ENCODE measurements at places on chromosomes 5 and 9. TPM values are rescaled to one million over a fixed set of nuclear protein-coding genes. Genes with fewer than 3 reads are reported as not detected.

Gene PDLIM7
- total RNA-seq: 55.1 TPM

DNA sequence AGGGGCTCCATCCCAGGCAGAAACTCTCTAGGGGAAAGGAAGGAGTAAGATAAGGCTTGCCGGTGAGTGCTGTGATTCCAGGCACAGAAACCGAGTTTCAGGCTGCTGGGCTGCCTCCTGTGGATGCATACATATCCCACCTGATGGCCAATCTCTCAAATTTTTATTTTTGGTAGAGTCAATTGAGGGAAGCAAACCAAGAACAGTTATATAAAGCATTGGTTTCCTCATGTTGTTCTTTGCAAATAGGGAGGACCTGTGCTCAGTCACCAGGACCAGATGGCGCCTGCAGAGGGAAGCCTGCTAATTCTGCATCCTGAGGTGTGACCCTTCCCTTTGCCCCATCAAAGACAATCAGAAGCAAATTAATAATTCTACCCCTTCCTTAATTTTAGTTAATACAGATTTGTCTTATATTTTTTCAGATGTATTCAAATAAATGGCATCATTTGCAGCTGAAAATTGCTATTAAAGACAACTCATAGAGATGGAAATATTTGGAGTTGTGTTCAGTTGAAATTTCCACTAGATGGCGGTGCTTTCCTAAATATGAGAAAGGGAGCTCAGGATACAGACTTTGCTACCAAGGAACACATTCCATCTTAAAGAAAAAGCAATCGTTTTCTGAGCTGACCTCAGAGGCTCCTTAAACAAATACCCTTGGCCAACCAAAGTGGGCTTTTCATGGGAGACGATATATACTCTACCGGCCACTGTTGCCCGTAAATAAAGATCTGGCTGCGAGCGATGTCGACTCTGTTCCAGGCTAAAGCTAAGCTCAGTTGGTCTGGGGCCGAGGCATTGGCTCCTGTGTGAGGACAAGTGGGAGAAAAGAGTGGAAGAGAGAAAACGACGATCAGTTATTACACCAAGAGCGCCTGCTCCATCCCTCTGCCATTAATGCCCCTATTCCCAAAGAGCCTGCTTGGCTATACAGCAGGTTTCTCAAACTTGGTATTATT is 225.7 kb upstream of the KLF9 start:
- DNase-seq: no peak

- no peak for DNase-seq
Observed at GRCh38 chr9:27272103-27272502, 24.8 kb downstream of the EQTN start.

DNA sequence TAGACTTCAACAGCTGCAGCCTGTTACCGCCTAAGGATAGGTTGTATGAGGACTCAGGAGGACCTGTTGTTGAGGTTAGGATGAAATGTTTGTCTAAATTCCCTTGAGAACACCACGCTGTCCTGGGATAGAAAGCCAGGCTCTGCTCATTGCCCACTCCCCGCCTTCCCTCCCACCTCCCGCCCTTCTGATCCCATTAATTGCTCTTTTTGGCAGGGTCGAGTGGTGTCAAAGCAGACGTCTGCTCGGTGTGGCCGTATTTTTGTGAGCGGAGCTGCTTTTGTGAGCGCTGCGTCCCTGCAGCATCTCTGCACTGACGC is 62.3 kb downstream of the SPATA31C2 start:
- no peak for DNase-seq

Gene HAVCR1
- 3.7 TPM for total RNA-seq

Gene SLC25A2
- 0.38 TPM for total RNA-seq

GRCh38 chr9:121153642-121154041 is 48.0 kb downstream of the RAB14 start:
- DNase-seq: no peak

Gene ZBTB26
- total RNA-seq: 8.4 TPM

DNA sequence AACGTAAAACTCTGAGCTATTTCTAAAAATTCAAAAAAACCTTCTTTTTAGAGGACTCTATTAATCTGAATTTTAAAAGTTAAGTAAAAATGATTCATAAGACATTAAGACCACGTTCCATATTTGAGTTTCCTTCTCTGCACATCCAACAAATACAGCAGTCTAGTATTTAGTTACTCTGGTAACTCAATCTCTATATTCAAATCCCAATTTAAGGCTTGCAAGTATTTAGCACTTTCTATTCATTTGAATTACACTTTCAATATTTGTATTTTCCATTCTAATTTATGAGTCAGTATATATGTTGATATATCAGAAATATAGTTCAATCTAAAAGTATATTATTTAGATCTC is 17.7 kb downstream of the RFX3 start:
- no peak for DNase-seq

- DNase-seq: no peak
Observed at GRCh38 chr5:151454889-151455288, 7.5 kb downstream of the SLC36A1 start.

Gene UBLCP1
- total RNA-seq: 27.8 TPM

GRCh38 chr9:122364783-122365150 is 6.1 kb upstream of the PTGS1 start:
- no peak for DNase-seq

DNA sequence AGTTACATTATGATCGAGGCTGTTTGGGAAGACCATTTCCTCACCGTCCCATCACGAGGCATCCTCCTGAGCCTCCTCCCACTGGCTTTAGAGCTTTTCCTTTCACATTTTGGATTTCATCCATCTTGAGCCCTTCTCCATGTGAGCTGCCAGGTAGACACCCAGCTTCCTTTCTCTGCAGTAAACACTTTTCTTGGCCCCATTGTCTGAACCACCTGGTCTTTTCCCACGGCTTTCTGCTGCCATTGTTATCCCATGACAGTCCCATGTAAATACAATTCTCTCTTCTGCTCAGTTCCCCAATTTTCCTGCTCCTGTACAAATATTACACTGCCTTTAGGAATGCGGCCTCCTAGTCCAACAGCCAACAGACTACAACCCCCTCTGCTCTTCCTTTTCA is 24.1 kb downstream of the UBE2QL1 start:
- no peak for DNase-seq

- no peak for DNase-seq
Observed at GRCh38 chr5:231661-232060, 13.5 kb downstream of the SDHA start.

Gene SLC1A3
- total RNA-seq: not detected

- no peak for DNase-seq
Observed at GRCh38 chr9:2209400-2209799, 194.3 kb downstream of the SMARCA2 start.

DNA sequence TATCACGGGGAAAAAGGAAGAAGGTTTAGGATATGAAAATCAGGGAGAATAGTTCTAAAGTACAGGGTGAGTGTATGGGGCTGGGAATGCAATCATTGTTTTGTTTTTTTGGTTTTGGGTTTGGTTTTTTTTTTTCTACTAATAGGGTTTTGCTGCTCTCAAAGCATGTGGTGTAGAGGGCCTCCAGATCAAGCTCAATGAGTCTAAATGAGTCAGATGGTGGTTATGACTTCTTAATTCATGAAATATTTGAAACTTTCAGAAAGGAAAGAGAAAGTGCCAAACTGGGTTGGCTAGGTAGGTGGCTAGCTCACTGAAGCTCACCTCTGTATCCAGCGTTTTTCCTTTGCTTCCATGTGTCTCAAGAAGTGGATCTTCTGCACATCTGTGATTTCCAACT is 10.7 kb downstream of the OR1L8 start:
- no peak for DNase-seq

Gene KCNIP1
- not detected for total RNA-seq

Gene SPATA6L
- 0.43 TPM for total RNA-seq

Gene KIF4B
- total RNA-seq: not detected

DNA sequence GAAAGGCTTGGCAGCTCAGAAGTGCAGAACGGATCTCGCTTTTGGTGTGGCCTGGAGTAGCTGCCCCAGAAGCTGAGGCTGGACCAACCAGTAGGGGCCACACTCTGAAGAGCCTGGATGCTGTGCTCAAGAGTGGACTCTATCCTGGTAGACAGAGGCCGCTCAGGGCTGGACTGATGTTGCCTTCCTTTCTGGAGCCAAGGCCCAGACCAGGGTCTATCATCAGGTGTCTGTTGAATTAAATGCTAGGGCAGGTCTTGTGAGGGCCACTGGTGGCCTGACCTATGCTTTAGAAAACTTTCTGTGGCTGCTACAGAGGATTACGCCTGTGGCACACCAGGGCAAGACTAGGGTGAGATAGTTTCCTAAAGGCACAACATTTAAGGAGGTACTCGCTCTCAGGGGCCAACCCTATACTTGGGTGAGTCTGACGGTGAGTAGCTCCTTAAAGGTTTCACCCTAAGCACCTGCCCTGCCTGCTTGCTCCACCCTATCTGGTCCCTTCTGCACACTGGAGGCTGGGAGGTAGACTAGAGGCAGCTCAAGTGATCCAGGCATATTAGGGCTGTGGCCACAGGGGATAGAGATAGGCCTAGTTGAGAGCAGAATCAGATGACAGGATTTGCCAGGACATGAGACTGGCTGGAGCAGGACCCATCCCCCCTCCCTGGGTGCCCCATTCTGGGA is 9.8 kb upstream of the IRF1 start:
- no peak for DNase-seq

Gene HTR1A
- not detected for total RNA-seq

GRCh38 chr5:157918811-157919742 is 60.1 kb upstream of the CLINT1 start:
- DNase-seq: peak; percentile 30

Gene CDKN2A
- total RNA-seq: 19.4 TPM

DNA sequence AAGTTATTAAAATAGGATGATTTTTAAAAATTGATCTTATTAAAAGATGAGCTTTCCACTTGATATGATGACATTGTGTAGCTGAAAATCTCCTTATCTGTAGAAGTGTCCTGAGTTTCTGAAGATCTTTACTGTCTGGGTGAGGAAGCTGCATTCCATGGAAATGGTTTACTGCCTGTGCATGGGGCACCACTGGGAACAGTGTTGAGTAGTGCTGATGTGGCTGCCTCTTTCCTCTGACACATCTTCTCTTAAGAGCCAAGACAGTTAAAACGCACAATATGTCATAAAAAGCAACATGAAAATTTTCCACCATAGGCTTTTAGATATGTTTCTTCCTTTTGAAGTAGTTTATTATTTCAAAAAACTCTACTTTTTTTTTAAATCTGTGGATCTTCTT is 24.6 kb downstream of the SECISBP2 start:
- no peak for DNase-seq

Gene TLR4
- 0.20 TPM for total RNA-seq

- DNase-seq: no peak
Observed at GRCh38 chr9:127365461-127365860, 31.5 kb upstream of the SLC2A8 start.

Gene PRRX2
- total RNA-seq: not detected

DNA sequence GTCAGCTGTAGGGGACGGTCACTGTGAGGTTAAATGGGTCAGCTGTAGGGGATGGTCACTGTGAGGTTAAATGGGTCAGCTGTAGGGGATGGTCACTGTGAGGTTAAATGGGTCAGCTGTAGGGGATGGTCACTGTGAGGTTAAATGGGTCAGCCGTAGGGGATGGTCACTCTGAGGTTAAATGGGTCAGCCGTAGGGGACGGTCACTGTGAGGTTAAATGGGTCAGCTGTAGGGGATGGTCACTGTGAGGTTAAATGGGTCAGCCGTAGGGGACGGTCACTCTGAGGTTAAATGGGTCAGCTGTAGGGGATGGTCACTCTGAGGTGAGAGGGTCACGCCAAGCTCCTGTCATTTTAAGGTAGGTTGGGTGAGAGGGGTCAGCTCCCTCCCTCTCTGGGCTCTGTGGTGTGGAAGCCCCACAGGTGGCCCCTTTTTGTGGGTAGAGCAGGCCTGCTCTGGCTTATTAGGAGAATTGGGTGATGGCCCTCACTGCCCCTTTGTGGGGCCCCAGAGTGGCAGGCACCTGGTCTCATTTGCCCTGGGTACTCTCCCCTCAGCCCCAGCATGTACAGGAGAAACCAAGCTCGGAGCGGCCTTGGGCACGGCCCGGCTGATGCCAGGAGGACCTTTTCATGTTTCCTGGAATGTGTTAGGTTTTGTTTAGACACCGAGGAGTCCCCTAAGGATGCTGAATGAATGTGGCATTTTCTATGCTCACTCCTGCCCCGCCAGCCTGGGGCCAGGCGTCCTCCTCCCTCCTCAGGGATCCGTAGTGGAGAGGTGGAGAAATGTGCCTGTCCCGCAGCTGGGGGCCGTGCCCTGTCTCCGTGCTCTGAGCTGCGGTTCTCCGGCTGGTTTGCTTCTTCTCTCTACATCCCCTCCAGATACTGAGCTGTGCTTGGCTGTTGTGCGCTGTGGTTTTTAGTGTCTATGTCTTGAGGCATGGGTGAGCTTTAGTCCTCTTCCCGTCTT is 31.4 kb downstream of the AHRR start:
- no peak for DNase-seq

Gene TMEM174
- not detected for total RNA-seq

Gene DIMT1
- total RNA-seq: 28.9 TPM

Gene IL13
- total RNA-seq: 36.6 TPM

Gene LRRC19
- total RNA-seq: not detected

Gene PDCD1LG2
- total RNA-seq: 4.8 TPM

DNA sequence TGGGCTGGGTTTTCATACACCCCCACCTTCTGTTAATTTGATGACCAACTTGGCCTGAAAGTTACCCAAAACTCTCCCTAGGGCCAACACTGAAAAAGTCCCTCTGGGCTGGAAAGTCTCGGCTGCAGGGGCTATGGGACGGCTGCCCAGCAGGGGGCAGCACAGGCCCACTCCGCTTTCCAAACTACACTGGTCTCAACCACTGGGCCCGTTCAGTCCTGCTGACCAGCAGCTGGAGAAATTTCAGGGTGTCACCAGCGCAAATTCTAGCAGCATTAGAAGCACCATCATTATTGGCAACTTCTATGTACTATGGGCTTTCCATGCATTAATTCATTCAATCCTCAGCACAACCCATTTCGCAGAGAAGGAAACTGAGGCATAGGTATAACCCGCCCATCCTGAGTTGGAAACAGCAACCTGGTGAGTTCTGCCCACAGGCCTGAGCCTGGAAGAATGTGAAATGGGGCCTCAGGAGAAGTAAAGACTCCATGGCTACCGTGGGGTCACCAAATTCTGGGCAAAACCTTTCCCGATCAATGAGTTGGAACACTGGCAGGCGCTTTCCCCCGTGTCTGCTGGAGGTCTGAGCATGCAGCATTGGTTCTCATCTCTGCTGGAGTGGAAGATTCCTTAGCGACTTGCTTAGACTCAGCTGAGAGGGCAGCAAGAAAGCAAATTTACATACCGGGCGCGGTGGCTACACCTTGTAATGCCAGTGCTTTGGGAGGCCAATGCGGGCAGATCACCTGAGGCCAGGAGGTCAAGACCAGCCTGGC is 9.7 kb downstream of the ORM2 start:
- DNase-seq: peak; percentile 60

All from activated CD4-positive, alpha-beta memory T cell treated with anti-CD3 and anti-CD28 coated beads, Interleukin-2, amount 10 ng/mL, durations not matched to agents 7 days and 5 days (primary cell).